ENCODE measurements at places on chromosomes 7 and 10.

- no peak for DNase-seq
Observed at GRCh38 chr7:3156508-3156907, 112.8 kb upstream of the CARD11 start.

DNA sequence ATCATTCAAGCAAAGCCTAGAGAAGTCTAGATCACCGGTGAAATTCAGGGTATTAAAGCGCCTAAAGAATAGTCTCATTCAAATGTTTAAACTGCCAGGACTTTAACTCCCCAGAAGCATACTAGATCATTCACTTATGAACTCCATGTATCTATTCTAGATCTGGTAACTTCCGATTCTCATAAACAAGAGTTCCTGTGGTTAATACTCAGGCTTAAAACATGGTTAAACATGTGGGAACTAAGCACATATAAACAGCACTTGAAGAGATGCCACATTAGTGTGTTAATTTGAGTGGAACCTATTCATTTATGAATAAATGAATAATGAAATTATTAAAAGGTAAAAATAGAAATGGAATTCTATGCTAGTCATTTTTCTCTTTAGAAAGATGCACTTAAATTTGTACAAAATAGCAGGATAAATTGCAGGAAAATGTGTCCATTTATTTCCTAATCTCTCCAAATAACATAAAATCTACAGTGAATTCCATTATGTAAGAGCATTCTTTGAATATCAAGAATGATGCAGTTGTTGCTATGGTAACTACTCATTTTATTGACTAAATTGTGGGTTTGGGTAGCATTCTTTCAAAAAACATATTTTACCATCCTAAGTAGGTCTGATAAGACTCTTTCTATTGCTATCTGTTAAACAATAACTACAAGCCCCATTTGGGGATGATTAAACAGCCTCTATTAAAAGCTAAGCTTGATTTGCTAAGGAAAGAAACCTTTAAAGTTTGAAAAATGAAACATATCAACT, 147.6 kb upstream of the TMEM168 start:
- DNase-seq: no peak

GRCh38 chr7:16960337-16960965, 78.7 kb upstream of the AGR3 start:
- DNase-seq: no peak

- DNase-seq: no peak
Observed at GRCh38 chr10:31873724-31874123, 54.9 kb downstream of the ARHGAP12 start.

DNA sequence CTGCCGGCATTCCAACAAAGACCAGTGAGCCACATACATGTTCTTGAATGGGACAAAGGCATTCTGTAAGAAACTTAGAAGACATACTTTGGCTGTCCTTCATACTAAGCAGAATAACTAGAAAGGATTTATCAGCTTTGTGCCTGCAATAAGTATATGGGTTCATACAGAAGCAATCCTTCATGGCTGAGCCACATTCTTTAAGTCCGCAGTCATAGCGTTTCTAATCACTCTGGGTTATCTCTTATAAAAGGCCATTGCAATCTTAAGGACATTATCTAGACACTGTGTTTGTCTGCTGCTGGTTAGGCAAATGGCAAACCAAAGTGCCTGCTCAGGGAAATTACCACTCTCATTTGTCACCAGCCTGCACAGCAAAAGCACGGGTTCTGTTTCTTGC, 488.4 kb downstream of the ACTR3B start:
- DNase-seq: no peak

DNA sequence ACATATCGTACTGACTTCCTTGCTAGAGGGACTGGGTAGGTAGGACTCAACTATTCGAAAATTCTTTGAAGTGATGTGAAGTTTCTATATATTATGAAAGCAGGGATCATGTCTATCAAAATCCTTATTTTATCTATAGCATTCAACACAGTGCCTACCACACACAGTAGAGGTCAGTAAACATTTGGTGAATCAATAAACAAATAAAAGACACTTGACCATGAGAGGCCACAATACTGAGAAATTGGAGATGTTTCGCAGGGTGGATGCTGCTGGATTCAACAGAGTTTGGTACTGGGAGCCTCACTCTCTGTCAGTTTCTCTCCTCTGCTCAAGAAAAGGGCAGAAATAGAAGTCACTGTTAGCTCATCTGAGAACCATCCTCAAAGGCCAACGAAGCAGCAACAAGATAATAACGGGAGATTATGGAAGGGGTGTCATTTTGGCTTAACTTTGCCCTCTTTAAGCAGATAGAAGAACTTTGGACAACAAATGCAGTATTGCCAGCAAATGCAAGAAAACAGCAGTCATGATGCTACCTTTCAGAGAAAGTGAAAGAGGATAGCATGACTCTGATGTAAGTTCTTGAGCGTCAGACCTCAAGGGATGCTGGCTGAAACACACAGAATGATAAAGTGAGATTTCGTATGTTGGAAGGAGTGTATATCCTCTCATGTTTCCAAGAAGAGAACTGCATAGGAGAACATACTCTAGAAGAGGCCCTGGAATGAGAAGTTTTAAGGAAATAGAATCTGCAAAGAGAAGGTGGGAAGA, 107.6 kb downstream of the SEMA3E start:
- no peak for DNase-seq

DNA sequence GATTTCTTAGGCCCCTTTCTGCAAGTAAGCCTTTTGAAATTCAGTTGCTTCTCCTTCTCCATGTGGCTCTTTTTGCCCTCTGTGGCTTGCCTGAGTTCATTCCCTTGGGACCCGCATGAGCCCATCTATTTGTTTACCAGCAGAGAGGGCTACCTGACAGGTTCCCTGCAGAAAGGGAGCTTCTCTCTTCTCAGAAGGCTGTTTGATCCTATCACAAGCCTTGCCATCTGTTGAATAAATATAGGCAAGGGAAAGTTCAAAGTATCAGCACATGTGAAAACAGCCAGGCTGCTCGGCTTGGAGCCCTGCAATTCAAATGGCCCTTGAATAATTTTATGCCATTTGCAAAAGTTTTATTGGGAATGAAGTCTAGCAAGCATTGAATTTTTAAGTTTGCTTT, 720.2 kb upstream of the FZD8 start:
- no peak for DNase-seq

DNA sequence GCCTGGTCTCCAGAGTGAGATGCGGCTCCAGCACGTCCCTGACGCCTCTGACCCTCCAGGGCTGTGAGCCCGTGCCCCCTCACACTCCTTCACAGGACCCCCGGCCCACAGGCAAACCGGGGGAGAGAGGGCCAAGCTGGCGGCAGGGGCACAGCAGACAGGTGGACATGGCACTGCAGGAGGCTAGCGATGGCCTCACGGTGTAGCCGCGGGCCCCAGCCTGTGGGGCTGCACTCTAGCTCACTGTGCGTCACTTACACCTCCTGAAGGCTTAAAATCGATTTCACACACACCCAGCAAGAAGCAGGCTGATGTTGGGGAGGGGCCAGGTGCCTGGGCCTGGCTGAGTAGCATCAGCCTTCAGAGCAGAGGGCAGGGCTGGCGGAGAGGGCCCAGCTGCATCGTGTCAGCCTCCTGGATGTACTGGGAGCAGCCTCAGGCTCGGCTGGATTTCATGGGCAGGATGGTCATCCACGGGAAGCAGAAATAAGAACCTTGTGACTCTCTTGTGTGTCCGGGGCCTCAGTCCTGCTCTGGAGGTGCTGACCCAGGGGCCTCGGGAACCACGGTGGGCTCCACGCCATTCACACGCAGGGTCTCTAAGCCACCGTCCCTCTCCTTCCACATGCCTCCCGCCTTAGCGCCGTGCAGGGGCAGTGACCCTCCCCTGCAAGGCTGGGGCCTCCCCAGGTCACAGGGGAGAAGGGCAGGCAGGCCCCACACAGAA, 19.4 kb upstream of the KNDC1 start:
- no peak for DNase-seq

- no peak for DNase-seq
Observed at GRCh38 chr7:143900230-143900766, 1.7 kb downstream of the TCAF1 start.

GRCh38 chr7:66768865-66769832, 28.6 kb downstream of the RABGEF1 start:
- DNase-seq: no peak

All from GM12892 (cell line).